IPS-NIHi11 (cell line): ENCODE measurements at places on chromosomes 5 and 9.
A peak's percentile ranks its signal among the peaks of the same experiment; 100 is the strongest.

DNA sequence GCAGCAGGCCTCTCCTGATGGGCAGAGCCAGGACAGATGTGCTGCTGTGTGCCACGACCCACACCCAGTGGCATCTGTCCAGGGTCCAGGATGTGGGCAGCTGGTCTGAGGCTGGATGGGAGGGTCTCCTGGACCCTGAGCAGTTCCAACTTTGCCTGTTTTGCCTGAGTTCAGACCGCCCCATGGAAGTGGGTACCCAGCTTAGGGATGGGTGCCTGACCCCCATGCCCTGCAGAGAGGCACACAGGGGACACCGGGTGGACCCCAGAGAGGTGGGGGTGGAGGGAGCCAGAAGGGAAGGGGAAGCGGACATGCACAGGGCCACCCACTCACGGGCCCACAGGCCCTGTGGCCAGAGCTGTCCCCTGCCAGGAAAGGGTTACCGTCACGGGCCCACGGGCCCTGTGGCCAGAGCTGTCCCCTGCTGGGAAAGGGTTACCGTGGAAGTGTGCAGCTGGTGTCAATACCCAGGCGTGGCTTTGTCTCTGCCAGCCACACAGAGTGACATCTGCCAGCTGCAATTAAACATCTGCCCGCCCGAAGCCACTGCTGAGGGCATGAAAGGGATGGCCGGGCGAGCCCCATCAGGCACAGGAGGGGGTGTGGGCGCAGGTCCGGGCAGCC lies 50.0 kb downstream of the NACC2 start:
- DNase-seq, result no peak

DNA sequence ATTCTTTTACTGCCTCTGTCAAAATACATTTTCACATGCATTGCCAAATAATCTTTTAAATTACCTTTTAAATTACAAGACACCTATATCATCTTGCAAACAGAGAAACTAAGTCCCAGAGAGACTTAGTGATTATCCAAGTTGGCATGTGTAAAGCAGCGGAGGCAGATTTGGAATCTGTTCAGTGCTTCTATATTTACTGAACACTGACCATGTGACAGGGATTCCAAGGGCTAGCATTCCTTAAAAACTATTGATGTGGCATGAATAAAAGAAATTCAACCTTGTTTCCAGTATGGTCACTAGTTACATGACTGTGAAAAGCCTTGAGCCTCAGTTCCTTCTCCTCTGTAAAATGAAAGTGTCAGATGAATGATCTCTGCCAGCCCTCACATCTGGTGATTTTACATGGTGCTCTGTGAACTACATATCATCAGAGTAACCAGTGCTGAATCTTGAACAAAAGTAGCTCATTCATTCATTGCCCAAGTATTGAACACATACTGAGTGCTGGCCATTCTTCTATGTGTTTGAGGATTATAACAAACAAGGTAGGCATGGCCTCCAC lies 71.9 kb upstream of the PPP1R2B start:
- no peak for DNase-seq

DNA sequence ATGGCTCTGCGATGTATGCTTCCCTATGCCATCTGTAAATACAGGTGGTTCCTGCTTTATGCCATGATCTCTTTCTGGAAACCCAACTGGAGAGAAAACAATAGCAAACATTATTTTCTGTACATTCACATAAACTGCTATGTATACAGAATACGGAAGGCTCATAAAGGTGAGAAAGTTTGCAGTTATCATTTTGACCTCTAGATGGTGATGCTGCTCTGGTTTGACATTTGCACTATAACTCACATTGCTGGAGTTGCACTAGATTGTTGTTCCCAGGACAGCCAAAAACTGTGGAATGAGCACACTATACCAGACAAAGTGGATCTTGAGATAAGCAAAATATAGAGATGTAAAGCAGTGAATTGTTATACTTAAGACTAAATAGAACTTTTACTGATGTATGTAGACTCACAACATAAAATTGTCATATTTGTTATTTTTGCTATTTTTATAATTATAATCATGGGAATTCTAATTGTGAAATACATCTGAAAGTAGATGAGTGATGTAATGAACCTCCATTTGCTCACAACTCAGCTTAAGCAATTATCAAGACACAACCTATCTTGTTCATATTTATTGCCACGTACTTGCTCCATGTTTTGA lies 246.5 kb downstream of the PTPRD start:
- DNase-seq, result peak; percentile 34

GRCh38 chr5:17317473-17317872 lies 100.0 kb downstream of the BASP1 start:
- no peak for DNase-seq

GRCh38 chr5:50325237-50325832 lies 115.8 kb downstream of the EMB start:
- peak; percentile 7 for DNase-seq

GRCh38 chr5:90311401-90311800 lies 98.2 kb downstream of the CETN3 start:
- DNase-seq, result no peak

DNA sequence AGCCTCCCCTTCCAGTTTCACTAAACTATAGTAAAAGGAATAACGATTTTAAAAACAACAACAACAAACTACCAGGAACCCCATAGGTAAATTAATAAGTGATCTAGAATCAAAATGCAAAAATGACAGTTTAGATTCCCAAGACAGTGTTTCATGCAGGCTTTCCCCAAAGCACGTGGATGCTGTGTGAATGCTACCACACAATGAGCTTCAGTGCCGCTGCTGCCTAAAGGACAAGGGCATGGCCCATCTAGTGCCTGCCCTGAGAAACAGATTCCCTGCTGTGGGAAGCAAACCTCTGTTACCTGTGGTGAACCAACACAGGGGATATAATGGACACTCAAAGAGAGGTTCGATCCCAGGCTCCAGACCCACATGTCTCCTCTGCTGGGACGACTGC lies 23.7 kb upstream of the CKMT2 start:
- no peak for DNase-seq

DNA sequence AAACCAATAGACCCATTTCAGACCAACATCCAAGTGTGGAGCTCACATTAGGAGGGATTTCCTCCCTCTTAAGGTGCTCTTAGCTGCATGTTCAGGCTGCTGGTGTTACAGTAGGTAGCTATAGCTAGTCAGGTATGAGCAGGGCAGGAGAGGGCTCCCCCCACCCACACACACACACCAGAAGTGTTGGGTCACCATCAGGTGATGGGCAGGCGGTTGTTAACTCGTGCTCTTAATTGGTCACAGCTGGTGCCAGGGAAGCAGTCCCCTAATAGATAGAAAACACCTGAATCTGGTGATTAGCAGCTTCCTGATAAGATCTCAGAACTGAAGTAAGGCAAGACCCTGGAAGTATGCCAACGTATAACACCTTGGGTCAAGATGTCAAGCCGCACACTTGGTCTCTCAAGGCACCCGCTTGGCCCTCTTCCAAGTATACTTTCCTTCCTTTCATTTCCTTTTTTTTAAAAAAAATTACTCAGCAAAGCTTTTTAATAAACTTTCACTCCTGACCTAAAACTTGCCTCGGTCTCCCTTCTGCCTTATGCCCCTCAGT lies 532.4 kb downstream of the DNAH5 start:
- no peak for DNase-seq

GRCh38 chr9:68437785-68438184 lies 81.4 kb downstream of the PGM5 start:
- DNase-seq, result no peak

DNA sequence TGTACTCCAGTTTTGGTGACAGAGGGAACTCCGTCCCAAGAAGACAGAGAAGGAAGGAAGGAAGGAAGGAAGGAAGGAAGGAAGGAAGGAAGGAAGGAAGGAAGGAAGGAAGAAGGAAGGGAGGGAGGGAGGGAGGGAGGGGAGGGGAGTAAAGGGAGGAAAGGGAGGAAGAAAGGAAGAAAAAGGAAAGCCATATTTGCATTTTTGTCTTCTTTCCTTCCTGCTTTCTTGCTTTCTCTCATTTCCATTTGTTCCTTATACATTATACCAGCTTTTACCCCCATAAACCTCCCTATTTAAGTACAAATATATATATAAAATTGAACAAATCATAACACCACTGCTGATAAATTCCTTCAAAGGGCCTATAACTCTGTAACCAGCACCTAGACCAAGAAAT lies 151.8 kb downstream of the SMC2 start:
- no peak for DNase-seq

- no peak for DNase-seq
Observed at GRCh38 chr9:84123648-84124406, 143.2 kb downstream of the RMI1 start.

DNA sequence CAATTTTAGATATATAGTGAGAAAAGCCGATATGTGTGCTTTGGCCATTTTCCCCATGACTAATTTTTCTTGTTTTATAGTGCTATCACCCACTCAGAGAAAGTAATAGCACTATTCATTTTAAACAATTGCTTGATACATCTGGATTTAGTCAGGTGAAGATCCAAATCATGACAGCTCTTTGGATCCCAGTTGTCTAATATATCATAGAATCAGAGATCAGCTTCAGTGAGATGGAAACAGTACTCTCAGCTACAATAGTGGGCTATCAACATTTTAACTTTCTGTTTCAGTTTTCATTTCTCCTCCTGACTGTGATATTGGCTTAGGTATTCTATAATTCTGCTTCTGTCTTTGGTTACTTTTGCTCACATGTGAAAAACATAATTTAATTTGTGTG lies 38.7 kb downstream of the VCAN start:
- DNase-seq, result no peak

DNA sequence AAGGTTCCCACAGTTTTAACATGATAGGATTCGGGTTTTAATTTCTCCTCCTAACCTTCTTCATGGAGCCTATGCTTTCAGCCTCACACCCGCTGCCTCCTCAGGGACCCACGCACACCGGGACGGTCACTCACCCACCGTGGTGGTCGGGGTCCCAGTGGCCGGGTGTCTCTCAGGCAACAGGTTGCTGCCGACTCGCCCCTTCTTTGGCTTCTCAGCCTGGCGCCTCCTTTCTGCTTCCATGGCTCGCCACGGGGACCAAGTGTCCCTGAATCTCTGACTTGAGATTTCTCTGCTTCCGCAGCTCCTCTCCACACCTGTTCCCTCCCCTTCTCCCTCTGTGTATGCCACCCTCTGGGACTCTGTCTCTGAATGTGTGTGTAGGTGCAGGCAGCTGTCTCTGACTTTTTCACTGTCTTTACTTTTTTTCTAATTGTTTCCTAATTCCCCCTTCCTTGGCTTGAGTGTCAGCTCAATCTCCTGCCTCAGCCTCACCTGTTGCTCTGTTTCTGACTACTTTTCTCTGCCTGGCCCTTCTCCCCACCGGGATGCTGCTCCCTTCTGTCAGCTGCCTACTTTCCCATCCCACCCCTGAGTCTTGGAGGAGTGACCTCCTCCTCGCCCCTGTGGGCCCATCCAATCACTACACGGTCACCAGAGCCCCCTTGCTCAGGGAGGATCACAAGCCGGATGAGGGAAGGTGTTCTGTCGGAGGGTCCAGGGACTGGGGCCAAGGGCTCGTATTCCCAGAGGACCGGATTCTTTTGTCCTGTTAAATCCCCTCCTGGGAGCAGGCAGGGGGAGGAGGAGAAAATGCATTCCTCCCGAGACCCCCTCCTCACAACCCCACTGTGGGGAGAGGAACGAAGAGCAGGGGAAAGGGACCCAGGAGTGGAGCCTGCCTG lies at the start of gene PROP1:
TSS of gene PROP1 (minus strand) at position 552 of the 905 bp plus-strand sequence. CDS start at position 243, 309 bp downstream.
- DNase-seq, result peak; percentile 61

- DNase-seq, result peak; percentile 41
Observed at GRCh38 chr9:37730839-37731238, 22.8 kb upstream of the TRMT10B start.

DNA sequence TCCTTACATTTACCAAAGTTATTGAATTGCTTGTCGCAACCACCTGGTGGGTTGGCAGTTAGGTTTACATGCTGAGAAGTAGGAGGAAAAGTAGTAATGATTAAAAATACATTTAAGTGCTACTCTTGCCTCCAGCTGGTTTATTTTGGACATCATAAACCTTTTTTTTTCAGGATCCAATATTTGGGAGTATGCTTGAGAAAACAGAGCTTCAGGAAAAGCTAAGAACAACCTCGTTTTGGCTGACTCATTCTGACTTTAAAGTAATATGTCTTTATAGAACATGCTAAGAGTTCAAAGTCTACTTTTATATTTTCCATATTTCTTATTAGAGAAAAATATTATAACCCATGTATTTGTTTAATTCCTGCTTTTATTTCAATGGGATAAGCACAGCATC lies 41.7 kb upstream of the BNC2 start:
- no peak for DNase-seq

- DNase-seq, result no peak
Observed at GRCh38 chr5:94422812-94423211, 195.6 kb downstream of the KIAA0825 start.

GRCh38 chr5:96004087-96004486 lies 42.4 kb upstream of the ELL2 start:
- DNase-seq, result no peak

GRCh38 chr5:110268283-110268682 lies 458.2 kb downstream of the TMEM232 start:
- DNase-seq, result no peak

DNA sequence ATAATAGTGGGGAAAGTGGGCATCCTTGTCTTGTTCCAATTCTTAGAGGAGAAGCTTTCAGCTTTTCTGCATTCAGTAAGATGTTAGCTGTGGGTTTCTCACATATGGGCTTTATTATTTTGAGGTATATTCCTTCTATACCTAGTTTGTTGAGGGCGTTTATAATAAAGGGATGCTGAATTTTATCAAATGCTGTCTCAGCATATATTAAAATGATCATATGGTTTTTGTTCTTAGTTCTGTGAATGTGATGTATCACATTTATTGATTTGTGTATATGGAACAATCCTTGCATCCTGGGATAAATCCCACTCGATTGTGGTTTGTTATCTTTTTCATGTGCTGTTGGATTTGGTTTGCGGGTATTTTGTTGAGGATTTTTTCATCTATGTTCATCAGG lies 43.1 kb downstream of the FGD3 start:
- no peak for DNase-seq

DNA sequence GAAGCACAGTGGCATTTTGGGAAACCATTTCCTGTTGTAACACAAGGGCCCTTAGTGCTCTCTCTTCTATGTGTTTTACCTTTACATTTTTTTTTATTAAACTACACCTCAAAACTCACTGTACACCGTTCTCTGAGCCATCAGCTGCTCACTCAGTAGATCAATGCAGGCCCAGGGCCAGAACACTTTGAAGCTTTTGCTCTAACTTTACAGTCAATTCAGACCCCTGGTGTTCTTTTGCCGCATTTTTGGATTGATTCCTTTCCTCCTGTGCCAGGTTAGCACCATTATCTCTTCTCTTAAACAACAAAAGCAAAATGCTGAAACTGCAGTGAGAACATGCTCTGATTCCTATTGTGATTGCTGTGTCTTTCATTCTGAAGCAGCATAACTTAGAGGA lies 269.8 kb upstream of the RGMB start:
- DNase-seq, result no peak

DNA sequence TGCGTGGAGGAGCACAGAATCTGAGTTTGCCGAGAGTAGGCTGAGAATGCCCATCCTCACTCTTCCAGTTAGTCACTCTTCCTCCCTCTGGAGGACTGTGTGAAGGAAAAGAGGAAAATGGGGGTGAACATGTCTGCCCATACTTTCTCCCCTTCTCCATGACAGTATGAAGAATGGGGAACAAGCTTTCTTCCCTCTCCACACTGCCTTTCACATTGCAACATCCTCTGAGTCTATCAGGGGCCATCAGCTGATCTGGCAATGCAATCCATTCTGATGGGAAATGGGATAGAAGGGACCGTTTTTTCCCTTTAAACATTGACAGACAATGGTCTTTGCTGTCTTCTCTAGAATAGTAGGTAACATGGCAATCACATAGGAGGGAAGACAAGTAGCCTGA lies 56.8 kb downstream of the UGCG start:
- DNase-seq, result no peak
